Cerebellar nuclear complex (tissue), 1 donor: ENCODE measurements at places on chromosomes 1 and 21.

- DNase-seq: no peak
Observed at GRCh38 chr1:76668046-76668445, 199.2 kb upstream of the ST6GALNAC5 start.

DNA sequence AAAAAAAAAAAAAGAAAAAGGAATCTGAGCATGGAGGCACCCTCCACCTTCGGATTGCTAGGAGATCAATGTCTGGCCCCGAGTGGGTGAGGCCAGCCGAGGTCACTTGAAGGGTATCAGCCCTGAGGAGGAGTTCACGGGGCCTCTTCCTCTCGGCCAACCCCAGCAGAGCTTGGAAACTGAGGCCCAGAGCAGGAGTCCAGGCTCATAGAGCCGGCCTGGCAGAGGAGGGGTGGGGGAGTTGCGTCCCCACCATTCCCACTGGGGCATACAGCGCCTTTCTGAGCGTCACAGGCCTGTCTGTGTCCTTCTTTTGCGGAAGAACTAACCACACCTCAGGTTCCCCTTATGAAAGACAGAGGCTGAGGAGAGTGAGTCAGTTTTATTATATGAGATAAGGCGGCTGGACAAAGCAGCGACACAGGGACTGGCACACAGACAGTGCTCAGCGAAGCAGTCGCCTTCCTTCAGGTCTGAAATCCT is 17.1 kb upstream of the EPHA2 start:
- no peak for DNase-seq

DNA sequence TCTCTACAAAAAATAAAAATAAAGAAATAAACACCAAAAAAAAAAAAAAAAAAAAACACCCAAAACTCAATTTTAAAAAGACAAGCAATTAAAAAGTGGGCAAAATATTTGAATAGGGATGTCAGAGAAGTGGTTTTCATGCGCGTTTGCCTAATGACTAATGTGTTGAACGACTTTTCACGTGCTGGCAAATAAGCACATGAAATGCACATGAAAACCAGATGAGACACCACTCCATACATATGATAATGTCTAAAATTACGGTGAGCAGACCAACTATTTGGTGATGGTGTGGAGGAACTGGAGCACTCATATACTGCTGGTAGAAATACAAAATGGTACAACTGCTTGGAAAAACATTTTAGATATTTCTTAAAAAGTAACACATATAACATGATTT is 39.4 kb upstream of the UHMK1 start:
- no peak for DNase-seq

GRCh38 chr1:116568662-116569380 is 2.0 kb downstream of the CD58 start:
- DNase-seq: no peak

DNA sequence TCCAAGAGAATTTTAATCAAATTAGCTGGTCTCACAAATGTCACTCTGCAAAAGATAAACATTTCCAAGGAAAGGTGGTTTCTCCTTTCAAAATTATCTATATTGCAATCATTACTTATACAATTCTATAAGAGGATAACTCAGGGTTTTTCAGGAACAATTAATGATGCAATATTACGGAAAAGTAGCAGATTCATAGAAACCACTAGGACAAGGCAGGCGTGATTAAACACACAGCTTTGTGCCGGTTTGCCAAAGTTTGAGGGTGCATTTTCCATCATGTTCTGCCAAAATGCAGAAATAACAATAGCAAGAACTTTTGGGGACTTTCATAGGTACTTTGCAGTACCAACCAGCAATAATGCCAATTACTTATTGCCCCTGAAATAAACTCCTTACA is 605 bp downstream of the TNFRSF9 start:
- no peak for DNase-seq

- no peak for DNase-seq
Observed at GRCh38 chr1:41868241-41868998, 50.3 kb downstream of the HIVEP3 start.

GRCh38 chr1:11784993-11785769 is 20.6 kb downstream of the MTHFR start:
- DNase-seq: no peak

DNA sequence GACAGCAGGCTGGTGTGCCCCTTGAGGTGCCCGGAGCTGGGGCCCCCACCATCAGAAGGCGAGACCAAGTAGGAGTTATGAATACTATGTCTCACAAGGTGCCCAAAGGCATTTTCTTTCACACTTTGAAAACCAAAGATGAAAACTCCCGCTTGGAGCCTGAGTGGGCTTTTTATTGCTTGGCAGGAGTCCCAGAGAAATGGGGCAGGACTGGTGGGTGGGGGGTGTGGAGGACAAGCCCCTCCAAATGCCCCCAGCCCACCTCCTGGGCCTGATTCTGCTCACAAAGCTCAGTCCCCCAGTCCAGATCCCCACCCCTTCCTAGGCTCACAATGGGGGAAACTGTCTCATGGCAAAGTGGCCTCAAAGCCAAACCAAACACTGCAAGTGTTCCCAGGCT is 227.9 kb downstream of the TRABD2B start:
- DNase-seq: no peak

- DNase-seq: no peak
Observed at GRCh38 chr21:37550157-37550556, 183.6 kb downstream of the DYRK1A start.

DNA sequence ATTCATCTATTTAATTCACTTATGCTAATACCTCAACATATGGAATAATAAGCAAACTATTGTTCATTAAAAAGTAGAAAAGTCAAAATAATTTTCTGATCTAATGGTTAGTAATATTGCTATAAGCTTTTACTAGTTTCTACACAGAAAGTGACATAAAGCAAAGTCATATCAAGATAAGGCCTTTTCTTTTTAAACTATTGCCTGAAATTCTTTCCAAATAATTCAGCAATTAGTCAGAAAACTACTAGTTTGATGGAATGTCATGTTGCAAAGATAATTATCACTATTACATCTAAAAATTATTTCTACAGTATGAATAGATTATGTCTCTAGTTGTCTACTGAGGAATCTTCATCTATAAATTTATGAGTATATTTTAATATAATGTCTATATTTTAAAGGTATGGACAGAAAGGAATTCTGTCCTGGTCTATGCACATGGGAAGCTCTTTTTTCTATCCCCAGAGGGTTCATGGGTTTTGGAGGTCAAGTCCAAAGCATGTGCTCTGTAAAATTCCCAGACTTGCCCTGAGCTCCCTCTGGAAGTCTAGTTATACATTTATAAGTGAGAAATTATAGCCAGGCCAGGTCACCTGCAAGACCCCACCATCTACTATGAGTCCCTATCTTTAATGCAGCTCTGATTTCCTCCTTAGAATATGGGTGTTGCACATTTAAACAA is 84.6 kb upstream of the DPYD start:
- no peak for DNase-seq

DNA sequence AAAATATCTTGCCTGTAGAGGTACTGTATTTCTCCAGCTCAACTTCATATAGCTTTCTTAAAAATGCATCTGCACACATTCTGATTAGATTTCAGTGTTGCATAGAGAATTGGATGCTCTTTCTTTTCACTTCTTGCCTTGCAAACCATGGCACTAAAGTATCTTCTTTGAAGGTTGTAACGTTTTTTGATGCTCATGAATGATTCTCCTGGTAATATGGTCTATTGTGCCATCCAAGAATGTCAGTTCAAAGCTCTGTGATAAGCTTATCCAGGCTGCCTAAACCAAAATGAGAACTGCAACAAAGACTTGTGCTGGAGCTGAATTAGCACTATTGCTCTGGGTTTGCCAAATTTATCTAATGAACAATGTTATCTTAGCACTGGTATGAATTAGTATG is 1.9 kb downstream of the SGIP1 start:
- DNase-seq: no peak

DNA sequence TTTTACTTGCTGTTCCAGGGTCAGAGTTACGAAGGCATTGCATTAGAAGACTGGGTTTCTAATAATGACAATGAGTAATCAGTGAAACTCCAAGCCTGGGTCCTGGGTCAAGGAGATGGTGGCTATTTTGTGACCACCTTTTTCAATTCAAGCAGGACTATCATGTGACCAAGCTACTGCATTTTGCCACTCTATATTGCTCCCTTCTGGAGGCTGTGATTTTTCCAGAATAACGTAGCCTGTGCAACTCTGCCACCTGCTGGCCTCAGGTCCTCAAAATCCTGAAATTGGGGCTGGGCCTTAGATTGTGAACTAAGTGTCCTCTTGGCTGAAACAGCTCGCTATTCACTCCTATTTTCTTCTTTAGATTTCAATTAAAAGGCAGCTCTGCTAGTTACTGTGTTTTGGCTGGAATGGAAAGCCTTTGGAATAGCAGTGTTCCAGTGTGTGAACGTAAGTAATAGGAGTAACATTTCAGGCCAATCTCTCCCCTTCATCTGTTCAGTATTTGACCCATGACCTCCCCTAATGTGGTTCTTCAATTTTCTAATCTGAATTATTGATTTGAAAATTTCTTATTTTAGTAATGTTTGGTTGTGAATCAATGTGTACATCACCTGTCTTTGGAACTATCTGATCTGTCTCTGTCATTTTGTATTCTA is 52.9 kb upstream of the CD46 start:
- no peak for DNase-seq

GRCh38 chr1:91768786-91769725 is 116.9 kb downstream of the TGFBR3 start:
- DNase-seq: no peak

GRCh38 chr1:198669023-198669698 is 30.3 kb downstream of the PTPRC start:
- DNase-seq: no peak

GRCh38 chr1:212401838-212402582 is 12.7 kb downstream of the PACC1 start:
- no peak for DNase-seq

DNA sequence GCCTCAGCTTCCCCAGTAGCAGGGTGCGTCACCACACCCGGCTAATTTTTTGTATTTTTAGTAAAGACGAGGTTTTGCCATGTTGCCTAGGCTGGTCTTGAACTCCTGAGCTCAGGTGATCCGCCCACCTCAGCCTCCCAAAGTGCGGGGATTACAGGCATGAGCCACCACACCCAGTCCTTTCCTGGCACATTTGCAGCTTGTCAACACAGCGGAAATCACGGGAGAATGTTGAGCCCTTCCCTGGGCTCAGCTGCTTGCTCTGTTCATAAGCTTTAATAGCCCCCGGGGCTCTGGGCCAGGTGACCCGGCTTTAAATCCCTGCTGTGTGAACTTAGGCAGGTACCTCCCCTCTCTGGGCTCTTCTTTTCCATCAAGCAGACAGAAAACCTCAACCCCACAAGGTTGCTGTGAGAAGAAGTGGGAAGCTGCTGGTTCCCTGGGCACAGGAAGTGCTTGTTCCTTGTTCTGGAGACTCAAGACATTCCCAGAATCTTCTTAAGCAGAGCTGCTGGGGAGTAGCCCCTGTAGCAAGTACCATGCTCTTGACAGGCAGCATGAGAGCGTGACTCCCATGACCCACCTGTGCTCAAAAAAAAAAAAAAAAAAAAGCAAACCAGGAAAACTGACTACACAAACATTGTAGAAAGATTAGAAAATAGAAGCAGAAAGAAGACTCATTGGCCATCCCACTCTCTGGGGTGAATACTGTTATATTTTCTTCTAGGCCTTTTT is 14.5 kb upstream of the SELENON start:
- DNase-seq: no peak

- DNase-seq: no peak
Observed at GRCh38 chr21:29382030-29382654, 83.4 kb downstream of the BACH1 start.

DNA sequence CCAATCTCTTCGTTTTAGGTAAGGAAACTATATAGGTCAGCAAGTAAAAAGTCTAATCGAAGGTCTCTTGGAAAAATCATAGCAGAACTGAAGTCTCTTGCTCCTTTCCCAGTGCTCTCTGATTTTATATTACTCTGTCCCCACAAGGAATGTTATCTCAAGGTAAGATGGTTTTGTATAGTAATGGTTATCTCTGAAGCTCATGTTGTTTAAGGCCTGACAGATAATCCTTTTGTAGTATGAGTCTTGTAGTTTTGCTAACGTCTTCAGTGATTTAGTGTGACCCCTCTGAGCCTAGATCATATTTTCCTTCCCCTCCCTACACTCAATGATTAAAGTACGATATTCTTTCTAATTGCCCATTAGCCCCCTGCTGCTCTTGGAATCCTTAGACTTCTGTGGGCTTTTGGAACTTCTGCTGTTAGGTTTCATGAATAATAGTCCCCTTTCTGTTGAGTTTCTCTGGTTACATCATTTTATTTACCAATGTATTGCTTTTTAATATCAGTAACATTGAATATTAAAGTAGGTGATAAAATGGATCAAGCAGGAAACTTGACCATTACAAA is 52.1 kb downstream of the CNST start:
- no peak for DNase-seq

DNA sequence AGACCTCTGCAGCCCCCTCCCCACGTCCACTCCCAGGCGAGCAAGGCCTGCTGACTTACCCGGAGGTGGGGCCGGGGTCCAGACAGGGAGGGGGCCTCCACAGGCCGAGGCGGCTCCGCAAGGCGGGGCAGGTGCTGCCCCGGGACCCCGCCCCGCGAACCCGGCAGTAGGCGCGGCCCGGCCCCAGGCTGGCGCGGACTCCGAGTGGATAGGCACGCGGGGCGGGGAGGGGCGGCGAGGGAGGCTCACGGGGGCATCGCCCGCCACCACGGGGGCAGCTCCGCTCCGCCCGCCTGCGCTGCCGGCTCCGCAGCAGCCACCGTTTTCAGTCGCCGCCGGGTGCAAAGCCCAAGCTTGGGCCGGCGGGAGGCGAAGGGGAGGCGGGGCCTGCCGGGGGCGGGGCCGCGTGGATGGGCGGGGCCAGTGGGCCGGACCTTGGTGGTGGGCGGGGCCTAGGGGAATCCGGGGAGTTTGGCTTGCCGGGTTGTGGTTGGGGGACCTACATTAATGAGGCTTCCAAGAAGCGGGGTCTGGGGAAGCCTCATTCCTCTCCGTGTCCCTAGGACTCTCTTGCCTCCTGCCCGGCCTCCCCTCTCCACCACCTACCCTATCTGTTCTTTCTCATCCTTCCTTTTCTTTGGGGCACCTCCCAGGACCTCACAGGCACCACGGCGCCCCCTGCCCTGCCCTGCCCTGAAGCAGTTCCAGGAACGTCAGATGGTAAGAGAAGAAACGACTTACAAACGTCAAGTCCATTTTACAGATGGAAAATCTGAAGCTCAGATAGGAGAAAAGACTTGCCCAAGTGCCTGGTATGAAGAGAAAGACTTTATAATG is at the start of gene RIMS3:
RIMS3 (minus strand) TSS at position 348 of the 837 bp plus-strand sequence. CDS start 23,757 bp downstream, outside the sequence.
- no peak for DNase-seq

GRCh38 chr1:119600561-119600960 is 47.5 kb downstream of the ZNF697 start:
- no peak for DNase-seq

DNA sequence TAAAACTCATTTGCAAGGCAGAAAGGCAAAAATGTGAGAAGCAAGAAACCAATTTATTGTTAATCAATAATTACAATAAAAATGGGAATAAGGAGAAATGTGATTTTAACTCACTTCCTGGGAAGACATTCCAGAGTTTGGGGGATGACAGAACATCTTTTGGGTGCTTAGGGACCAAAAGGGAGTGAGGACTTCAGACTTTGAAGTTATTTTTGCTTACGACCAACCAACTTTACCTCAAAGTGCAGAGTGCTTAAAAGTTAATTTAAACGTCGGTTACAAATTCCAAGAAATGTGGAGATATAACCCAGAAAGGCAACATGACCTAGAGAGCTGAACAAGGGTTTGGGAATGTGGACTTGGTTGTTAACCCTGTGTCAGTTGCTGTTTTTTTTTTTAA is 234.5 kb upstream of the C1orf105 start:
- no peak for DNase-seq

GRCh38 chr1:107871259-107871658 is 93.7 kb downstream of the VAV3 start:
- DNase-seq: no peak

GRCh38 chr21:46409641-46410406 is 48.9 kb upstream of the DIP2A start:
- no peak for DNase-seq
